Karpas-422 (cell line): ENCODE measurements at places on chromosomes 6 and 20.
A peak's percentile ranks its signal among the peaks of the same experiment; 100 is the strongest.

DNA sequence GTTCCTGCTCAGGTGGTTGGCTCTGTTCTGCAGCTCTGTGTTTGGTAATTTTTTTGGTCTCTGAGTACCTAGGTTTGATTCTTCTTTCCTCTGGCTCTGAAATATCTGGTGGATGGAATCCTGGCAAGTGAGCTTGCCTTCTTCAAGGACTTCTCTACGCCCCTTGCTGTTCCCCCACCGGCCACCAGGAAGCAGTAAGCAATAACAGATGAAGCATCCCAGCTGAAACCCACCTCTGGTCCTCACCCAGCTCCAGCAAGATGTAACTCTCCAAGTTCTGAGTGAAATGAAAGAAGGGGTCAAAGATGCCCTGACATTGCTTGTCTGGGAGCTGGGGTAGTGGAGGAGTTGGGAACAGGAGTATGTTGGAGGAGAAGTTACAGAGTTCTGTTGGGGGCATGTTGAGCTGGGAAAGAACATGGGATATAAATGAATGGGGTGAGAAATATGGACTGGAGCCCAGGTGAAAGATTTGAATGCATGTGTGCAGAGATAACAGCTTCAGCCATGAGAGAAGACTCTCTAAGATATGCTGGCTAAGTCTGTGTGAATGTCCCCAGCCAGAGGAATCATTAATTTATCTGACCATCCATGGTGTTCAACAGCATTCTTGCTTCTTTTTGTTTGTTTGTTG lies 51.3 kb upstream of the GLP1R start:
- peak; percentile 84 for DNase-seq

GRCh38 chr6:92110403-92110802 lies 1309.0 kb downstream of the EPHA7 start:
- no peak for DNase-seq

- no peak for DNase-seq
Measured at GRCh38 chr6:139407718-139408222, 33.3 kb upstream of the CITED2 start.

GRCh38 chr20:9503526-9504245 lies 10.7 kb upstream of the LAMP5 start:
- peak; percentile 61 for DNase-seq

DNA sequence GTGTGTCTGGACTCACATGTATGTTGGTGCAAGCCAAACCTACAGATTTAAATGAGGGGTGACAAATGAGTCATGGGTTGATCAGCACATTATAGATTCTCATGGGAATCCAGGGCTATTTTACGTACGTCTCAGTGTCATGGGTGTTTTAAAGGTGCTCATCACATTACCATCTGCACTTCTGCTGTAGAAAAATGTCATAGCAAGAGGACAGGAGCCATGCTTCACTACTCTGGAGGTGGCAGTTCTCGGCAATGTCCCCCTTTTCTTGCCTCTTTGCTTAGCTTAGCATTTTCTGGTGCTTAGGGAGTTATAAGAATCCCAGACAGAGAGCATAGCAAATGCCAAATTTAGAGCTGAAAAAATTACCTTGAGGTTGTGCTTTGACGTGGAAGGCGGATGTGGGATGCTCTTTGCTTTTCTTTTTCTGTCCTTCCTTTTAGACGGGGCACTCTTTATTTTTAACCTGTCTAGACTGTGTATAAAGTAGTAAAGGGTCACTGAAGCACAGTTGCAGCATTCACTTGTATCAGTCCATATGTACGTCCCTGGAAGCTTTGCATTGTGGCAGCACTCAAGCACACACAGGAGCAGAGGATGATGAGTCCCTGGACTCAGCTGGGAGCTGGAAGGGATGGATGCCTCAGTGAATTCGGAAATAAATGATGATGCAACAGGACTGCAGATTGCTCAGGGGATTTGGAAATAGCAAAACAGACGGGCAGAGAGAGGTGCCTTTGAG lies 139.7 kb downstream of the SYNDIG1 start:
- peak; percentile 74 for DNase-seq

- no peak for DNase-seq
Measured at GRCh38 chr6:140193269-140193668, 818.8 kb upstream of the CITED2 start.

DNA sequence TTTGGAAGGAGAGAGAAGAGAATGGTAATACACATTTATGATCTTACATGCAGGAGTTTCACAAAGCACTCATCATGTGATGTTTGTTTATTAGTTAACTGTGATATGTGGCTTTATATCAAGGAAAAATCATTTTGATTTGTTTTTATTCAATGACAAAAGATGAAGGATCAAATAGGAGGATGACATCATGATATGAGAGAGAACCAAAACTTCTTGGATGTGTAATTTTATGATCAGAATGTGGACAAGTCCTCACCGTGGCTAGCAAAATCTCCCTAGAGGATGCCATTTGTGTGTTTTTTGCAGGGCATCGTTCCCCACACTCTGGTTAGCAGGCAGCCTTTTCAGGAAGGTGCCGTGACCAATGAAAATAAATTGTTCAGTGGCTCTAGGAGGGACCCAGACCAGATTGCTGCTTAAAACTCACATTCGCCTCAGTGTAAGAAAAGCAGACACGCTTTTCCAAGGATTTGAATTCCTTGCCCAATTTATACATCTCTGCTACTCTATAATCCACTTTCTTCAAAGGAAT lies 552.7 kb downstream of the NKAIN2 start:
- no peak for DNase-seq

DNA sequence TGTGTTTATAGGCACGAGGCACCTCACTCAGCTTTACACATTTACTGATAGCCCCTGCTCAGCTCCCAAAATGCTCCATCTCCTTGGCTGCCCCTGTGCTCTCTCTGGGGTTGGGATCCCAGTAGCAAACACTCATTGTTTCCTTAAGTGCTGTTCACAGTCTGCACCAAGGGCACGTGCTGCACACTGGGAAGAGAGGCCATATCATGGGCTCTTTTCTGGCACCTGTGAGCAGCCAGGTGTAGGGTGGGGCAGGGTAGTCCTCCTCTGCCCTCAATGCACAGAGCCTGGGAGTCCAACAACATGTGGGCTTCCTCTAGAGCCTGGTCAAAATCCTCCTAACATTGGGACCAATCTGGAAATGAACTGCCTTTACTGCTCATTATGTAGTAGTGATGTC lies 67.9 kb downstream of the BANF2 start:
- no peak for DNase-seq

DNA sequence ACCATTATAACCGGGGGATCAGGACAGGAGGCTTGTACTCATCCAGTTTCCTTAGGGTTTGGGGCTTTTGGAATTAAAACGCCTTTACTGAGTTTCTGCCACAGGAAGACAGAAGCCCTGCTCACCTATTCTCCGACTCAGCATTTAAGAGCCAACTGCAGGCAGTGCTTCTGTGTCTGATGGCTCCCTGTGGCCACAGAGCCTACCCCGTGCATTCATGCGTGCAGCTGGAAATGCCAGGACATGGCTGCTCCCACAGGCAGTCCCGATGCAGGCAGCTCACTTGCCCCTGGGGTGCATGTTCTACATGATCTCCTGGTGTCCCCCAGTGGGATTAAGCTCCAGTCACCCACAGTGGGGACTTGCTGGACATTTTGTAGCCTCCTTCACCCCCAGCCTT lies 22.2 kb downstream of the ZNF831 start:
- DNase-seq: no peak

DNA sequence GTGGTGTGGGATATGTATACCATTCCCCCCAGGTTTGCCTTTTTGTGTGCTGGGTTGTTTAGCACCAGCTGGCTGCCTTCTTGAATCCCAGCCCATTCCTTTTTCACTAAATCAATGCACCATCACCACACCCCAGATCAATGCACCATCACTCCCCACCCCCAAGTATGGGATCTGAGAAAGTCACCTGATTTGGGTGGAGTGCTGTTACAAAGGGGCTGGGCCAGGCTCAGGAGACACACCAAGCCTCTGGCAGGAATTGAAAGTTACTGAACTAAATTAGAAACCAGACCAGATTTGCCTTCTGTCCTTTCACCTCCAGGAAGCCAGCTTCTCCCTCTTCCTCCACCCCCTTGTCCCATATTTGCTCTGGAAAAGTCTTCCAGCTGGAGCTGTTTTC lies 19.6 kb upstream of the PKHD1 start:
- DNase-seq: no peak

GRCh38 chr6:119077643-119078375 lies 655 bp downstream of the FAM184A start:
- no peak for DNase-seq

DNA sequence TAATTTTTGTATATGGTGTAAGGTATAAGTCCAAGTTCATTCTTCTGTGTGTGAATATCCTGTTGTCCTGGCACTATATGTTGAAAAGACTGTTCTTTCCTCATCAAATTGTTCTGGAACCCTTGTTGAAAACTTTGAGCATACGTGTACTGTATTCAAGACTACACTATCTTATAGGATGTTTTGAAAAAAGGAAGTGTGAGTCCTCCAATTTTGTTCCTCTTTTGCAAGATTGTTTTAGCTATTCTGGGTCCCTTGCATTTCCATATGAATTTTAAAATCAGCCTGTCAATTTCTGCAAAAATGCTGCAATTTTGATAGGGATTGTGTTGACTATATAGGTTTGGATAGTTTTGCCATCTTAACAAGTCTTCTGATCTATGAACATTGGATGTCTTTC lies 195.2 kb downstream of the BACH2 start:
- DNase-seq: peak; percentile 52

GRCh38 chr6:151292974-151293687 lies 53.4 kb downstream of the AKAP12 start:
- no peak for DNase-seq

- no peak for DNase-seq
Measured at GRCh38 chr6:93136111-93136510, 283.2 kb downstream of the EPHA7 start.

DNA sequence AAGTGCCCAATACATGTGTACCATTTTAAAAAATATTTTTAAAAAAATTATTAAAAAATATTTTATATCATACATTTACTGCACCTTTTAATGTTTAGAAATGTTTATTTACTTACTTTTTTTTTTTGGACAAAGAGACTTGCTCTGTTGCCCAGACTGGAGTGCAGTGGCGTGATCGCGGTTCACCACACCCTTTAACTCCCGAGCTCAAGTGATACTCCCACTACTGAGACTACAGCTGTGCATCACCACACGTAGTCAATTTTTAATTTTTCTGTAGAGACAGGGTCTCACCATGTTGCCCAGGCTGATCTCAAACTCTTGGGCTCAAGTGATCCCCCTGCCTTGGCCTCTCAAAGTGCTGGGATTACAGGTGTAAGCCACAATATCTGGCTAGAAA lies 9.2 kb upstream of the SIRPG start:
- DNase-seq: no peak

- DNase-seq: no peak
Measured at GRCh38 chr6:113476937-113477839, 380.0 kb upstream of the MARCKS start.

DNA sequence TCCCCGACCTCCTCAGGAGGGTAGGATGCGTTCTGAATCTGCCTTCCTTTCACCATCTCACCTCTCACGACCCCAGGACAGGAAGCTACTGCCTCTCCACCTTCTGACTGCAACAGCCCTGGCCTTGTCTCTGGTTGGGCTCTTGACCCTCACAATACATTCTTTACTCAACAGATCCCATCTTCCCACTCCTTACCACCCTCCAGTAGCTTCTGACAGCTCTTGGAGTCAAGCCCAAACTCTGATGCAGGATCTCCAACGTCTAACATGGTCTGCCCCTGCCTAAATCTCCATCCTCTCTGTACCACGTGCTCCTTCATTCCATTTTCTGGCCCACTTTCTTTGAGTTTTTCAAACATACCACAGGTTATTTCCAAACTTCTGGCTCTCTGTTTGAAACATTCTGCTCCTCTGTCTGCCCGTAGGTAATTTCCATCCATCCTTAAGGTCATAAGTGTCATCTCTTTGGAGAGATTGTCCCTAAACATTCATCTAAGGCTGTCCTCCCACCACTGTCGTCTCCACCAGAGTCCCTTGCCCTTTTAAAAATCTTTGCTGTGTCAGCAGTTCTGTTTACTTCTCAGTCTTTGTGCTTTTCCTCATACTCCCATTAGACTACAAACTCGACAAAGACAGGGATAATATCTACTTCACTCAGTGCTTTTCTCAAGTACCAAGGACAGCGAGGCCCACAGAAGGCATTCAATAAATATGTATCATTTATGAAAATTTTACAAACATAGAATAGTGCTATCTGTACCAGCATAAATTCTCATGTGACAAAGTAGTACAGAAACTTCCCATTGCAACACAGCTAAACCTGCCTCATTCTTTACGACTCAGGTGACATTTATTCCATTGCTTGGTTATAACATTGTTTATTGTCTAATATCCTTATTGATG lies 73.6 kb downstream of the BCAS1 start:
- no peak for DNase-seq

DNA sequence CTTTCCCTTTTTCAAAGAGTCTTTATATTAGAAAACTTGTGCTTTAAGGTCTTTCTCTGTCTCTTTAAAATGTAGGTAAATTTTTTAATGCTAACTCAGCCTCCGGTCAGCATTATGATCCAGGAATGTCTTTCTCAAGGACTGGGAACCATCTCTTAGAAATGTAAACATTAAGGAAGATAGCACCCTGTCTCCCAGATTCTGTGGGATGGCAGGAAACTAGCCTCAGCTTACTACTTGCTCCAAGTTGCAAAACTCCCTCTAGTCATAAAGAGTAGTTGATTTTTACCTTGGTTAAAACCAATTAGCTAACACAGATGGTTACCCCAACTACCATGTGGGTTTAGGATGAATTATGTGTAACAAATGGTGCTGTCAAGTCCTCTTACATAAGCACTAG lies 4.7 kb upstream of the TAAR1 start:
- no peak for DNase-seq

DNA sequence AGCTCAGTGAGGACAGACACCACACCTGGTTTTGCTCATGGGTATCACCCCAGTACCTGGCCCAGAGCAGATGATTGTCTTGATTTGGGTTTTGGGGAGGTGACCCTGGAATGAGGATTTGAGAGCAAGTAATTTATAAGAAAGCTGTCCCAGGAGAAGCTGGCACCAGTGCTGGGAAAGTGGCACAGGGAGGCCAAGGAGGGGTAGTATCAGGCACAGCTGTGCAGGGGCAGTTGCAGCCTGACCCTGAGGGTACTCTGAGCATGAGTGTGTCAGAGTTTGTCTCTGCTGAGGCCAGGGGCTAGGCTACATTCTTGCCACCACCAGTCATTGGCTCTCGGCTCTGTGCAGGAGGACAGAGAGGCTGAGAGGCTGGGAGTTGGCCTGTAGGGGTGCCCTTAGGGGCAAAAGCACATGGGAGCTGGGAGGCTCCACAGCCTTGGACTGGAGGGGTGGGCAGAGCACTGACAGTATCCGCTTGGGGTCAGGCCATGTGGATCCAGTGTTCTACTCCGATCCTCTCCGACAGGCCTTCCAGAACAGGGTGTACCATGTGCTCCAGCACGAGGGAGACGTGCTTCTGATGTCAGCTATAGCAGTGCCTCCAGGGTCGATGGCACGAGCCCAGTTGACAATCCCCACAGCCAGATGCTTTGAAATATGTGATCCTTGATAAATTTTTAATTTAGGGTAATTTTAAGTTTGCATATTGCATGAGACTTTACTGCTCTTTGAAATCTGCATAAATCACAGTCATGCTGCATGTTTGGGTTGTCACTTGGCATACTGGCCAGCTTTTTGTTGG lies 121.3 kb downstream of the PHACTR3 start:
- no peak for DNase-seq
